ENCODE measurements at places on chromosomes 13 and 19.
A peak's percentile ranks its signal among the peaks of the same experiment; 100 is the strongest.

- no peak for DNase-seq
Observed at GRCh38 chr13:78826312-78826711, 167.4 kb upstream of the OBI1 start.

- no peak for DNase-seq
Observed at GRCh38 chr19:5091684-5092480, 123.0 kb downstream of the KDM4B start.

- no peak for DNase-seq
Observed at GRCh38 chr19:32749361-32749760, 29.8 kb downstream of the TDRD12 start.

- DNase-seq = no peak
Observed at GRCh38 chr19:57057036-57057686, 62.6 kb upstream of the USP29 start.

GRCh38 chr13:79194727-79195126 is 211.3 kb downstream of the RBM26 start:
- no peak for DNase-seq

- DNase-seq = no peak
Observed at GRCh38 chr13:30971575-30971974, 39.1 kb downstream of the TEX26 start.

- DNase-seq = no peak
Observed at GRCh38 chr13:42821437-42821836, 40.1 kb downstream of the FAM216B start.

DNA sequence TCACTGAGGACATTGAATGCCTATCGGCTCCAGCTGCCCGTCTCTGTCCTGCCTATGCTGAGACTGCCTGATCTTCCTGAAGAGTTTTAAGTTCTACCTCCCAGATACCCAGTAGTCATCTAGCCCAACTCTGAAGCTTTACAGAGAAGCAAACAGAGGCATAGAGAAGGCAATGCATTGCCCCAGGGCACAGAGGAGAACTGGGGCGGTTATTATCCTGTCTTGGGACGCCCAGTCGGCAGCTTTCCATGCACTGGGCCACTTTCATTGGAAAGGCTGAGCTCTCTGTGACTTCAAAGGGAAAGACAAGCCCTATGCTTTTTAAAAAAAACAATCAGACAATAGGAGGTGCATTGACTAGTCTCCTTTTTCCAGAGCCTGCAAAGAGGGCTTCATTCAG is 71.6 kb downstream of the HSPH1 start:
- no peak for DNase-seq

DNA sequence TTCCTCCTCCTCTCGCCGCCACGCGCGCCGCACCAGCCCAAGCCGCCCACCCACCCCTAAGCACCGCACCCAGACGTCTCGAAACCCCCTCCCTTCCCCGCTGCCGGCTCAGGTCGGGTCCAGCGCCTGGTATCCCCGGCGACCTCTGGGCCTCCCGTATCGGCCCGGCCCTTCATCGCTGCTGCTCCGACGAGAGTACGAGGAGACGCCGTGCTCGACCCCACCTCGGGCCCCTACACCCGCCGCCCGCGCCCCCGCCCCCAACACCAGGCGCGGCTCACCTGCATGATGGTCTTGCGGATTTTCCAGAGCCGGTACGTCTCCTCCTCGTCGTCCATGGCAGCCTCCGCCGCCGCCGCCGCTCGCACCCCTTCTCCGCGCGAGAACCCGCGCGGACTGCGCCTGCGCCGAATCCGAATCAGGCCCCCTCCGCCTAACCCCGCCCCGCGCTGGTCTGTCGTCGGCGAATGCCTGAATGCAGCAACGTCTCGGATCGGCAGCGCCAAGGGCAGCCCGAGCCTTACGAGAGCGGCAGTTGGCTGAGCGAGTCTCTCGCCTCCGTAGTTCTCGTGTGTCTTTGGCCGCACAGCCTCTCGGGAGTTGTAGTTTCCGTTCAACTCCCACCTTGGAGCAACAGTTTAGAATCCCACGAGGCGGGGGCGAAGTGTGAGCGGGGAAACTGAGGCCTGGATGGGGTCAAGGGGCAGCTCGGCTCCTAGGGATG is at the start of gene POLR2E:
TSS of gene POLR2E (minus strand) at position 398 of the 724 bp plus-strand sequence. CDS start at position 338, 60 bp downstream.
- DNase-seq = peak; percentile 99

DNA sequence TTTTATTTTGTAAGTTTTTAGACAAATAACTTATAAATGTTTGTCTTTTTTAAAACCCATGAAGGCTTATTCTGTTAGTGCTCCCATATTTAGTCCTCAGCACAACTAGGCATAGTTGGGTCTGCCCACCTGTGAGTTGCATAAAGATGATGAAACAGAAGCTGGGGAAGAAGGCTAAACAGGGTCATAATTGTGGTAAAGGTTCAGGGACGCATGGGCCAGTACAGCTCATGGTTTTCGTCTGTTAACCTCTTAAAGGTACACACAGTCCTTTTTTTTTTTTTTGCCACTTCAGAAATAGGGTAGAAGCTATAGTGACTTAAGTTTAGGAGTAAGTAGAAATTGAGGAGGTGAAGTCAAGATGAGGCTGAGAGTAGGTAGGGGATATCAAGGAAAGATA is 58.3 kb downstream of the TM9SF2 start:
- DNase-seq = no peak

DNA sequence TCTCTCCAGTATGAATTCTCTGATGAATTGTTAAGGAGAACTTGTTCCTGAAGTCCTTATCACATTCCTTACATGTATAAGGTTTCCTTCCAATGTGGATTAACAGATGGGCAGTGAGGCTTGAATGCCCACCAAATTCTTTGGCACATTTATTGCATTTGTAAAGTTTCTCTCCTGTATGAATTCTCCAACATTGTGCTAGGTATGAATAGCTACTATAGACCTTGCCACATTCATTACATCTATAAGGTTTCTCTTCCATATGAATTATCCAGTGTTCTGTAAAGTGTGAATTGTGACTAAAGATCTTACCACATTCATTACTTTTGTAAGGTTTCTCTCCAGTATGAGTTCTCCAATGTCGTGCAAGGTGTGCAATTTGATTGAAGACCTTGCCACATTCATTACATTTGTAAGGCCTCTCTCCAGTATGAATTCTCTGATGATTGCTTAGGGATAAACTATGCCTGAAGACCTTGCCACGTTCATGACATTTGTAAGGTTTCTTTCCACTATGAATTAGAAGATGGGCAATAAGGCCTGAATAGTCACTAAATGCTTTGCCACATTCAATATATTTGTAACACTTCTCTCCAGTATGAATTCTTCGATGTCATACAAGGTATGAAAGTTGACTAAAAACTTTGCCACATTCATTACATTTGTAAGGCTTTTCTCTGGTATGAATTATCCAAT is 20.4 kb downstream of the ZNF578 start:
- DNase-seq = no peak

DNA sequence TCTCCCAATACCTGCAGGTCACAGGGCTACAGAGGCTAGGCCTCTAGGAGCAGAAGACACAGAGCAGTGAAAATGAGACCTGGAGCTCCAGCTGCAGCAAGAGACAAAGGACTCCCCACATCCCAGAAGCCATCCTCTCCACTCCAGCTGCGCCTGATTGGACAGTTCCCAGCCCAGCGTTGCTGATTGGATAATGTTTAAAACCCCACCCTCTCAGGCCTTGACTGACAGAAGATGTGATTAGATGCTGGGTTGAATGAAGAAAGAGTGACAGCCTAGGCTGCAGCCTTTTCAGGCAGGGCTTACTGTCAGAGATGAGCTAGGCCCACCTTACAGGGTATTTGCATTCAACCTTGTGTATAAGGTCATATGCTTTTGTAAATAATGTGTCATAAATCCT is 59.4 kb downstream of the ZNF708 start:
- no peak for DNase-seq

- DNase-seq = no peak
Observed at GRCh38 chr19:48819366-48819816, 8.6 kb upstream of the BCAT2 start.

- no peak for DNase-seq
Observed at GRCh38 chr13:33057019-33057780, 41.0 kb downstream of the KL start.

- DNase-seq = no peak
Observed at GRCh38 chr13:79522583-79522982, 41.6 kb downstream of the NDFIP2 start.

DNA sequence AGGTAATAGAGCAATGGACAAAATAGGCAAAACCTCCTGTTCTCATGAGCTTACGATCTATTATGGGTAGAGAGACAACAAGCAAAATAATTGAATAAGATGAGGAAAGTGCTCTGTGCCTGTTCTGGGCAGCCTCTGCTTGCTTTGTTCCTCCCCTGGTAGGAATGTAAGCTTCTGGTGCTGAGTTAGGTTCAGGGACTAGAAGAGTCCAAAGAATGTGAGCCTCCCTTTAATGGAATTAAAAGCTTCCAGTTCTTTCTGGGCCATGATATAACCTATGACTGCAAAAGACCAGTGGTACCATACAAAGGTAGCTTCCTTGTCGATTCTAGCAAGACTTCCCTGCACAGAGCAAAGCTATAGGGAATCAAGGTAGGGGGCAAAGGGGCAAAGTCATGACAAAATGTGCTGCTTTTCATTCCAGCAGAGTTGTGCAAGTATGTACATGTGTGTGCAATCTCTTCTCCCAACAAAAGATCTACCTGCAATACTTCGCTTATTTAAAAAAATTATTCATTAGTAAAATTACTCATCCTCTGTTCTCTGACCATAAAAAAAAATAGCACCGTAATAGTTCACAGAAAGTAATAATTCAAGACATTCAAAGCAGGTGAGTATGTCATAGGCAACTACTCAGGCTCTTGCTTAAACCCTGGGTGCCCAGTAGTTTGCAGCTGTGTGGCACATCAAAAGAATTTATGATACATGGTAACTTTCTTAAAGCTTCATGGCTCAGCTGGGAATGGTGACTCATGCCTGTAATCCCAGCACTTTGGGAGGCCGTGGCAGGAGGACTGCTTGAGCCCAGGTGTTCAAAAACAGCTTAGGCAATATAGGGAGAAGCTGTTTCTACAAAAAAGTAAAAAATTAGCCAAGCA is 21.4 kb downstream of the ACOD1 start:
- DNase-seq = no peak

Data from neural crest cell (in vitro differentiated cells).